ENCODE measurements at places on chromosomes 16 and 17.

DNA sequence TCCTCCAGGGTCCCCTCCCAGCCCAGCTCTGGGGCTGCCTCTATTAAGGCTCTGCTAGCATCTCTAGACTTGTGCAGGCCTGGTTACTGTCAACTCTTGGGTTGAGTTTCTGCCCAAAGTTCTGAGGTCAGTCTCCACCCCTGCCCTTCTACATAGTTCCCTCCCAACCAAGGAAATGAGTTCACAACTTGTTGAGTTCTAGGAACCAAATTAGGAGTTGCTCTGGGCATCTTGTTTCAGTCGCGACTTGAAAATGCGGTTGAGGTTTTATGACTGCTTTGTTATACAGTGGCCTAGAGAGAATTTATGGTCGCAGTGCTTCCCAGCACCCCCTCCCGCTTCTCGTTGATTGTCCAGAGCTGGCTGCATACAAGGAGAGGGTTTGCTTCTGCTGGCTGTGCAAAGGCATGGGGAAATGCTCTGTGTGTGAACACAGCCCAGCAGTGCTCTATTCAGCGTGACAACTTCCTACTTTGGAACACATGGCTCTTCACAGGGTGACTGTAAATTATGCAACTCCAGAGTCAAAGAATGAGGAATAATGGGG lies 20.2 kb downstream of the GNAO1 start:
- DNase-seq: no peak

- DNase-seq: no peak
Observed at GRCh38 chr17:37039269-37039668, 90.5 kb downstream of the AATF start.

- DNase-seq: no peak
Observed at GRCh38 chr17:40460968-40461731, 17.9 kb downstream of the IGFBP4 start.

DNA sequence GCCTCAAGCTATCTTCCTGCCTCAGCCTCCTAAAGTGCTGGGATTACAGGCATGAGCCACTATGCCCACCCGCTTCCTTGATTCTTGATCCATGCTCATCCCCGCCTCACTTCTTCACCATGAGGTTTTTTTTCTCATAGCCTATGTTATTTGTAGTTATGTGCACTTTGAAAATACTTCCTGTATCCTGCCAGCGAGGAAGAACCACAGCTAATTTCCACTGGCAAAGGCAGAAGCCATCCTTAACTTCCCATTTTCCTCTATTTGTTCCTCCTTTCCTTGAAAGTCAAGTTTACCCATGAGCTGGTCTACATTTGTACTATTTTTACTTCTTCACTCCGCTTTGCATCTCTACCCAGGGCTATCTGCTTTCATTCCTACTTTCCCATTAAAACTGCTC lies 189.7 kb upstream of the ZFHX3 start:
- DNase-seq: no peak

GRCh38 chr17:9268546-9268945 lies 247.2 kb downstream of the NTN1 start:
- DNase-seq: no peak

DNA sequence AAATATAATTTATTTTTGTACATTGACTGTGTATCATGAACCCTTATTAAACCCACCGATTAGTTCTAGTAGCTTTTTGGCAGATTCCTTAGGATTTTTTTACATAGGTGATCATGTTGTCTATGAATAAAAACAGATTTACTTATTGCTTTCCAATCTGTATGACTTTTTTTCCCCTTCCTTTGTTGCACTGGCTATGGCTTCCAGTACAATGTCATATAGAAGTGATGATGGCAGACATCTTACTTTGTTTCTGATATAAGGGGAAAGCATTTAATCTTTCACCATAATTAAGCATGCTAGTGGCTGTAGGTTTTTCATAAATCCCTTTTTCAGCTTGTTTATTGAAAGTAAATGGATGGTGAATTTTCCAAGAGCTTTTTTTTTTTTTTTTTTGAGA lies 28.9 kb upstream of the NACA2 start:
- no peak for DNase-seq

- DNase-seq: no peak
Observed at GRCh38 chr16:48184681-48185080, 28.9 kb upstream of the ABCC12 start.

- no peak for DNase-seq
Observed at GRCh38 chr17:9208381-9209105, 187.2 kb downstream of the NTN1 start.

DNA sequence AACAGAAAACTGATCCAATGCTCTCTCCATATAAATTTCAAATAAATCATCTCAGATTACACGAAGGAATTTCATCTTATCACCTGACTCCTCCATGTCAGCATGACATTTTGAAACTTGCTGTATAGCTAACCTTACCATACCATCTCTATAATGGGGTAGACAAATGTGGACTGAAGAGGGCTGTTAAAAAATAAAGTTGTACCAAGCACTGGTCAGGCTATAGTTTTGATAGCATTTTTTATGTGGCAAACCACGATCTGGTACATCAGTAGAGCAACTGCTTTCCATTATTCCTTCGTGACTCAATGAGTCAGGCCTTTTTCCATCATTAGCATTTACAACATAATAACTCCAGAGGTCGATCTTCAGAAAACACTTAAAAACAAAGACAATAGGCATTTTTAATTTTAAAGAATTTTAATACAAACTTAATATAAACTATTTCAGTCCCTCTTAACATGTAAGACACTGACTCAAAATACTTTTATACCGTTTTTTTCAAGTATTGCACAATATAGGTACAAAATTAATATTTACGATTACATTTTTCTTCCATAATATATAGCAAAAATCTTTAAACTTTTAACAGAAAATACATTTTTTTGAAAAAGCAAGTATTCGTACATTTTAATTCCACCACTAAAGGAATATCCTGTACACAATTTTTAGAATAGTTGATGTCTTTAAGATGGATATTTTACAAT lies 4.2 kb downstream of the TOB1 start:
- DNase-seq: no peak

DNA sequence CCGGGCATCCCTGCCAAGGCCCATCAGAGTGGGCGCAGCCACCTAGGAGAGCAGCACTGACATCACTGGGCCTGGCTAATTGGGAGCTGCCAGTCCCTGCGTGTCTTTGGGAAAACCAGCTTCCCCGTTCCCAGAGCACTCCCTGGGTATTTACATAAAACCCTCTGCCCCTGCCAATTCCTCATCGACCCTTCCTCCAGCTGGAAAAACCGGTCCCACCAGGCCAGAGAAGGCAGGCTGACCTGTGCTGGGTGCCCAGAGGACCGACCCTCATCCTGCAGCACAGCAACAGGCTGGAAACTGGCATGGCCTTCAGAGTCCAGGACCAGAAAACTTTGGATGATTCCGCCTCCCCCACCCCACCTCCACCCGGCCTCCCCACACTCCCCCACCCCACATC lies 8.2 kb upstream of the FOXN1 start:
- no peak for DNase-seq

GRCh38 chr16:89522287-89522686 lies 14.1 kb downstream of the SPG7 start:
- DNase-seq: no peak

- no peak for DNase-seq
Observed at GRCh38 chr17:50560931-50561745, 623 bp downstream of the CACNA1G start.

DNA sequence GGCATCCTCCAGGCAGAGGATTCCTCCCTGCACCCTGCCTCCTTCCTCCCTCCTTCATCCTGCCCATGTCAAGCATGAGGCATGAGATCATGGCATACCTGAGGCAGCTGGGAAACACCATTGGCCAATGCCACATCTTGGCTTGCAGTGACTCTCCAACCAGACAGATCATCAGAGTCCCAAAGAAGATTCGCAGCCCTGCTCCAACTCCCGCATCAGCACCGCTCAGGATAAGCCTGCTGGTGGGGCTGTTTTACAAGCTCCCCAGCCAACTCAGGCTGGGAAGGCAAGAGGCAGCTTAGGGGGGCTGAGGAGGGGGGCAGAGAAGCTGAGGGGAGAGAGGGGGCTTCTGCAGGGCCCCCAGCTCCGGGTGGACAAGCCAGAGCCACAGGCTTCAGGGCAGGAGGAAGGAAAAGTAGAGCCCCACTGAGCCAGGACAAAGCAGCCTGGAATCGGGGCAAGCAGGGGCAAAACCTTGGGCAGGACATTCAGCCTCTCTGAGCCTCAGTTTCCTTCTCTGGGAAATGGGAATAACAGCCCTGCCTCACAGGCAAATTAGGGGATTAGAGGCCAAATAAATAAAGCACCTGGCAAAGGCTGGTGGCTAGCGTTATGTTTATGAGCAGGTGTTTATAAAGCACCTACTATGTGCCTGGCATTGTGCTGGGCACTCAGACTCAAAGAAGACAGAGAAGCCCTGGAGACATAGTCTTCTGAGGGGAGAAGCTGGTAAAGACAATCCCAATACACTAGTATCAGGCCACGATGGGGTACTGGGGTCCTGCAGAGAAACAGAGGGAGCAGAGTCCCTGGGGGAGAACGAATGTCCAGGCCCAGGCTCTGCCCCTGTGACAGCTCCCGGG lies 88.1 kb downstream of the GOSR1 start:
- DNase-seq: no peak

GRCh38 chr16:29009050-29009837 lies 24.4 kb downstream of the LAT start:
- no peak for DNase-seq

DNA sequence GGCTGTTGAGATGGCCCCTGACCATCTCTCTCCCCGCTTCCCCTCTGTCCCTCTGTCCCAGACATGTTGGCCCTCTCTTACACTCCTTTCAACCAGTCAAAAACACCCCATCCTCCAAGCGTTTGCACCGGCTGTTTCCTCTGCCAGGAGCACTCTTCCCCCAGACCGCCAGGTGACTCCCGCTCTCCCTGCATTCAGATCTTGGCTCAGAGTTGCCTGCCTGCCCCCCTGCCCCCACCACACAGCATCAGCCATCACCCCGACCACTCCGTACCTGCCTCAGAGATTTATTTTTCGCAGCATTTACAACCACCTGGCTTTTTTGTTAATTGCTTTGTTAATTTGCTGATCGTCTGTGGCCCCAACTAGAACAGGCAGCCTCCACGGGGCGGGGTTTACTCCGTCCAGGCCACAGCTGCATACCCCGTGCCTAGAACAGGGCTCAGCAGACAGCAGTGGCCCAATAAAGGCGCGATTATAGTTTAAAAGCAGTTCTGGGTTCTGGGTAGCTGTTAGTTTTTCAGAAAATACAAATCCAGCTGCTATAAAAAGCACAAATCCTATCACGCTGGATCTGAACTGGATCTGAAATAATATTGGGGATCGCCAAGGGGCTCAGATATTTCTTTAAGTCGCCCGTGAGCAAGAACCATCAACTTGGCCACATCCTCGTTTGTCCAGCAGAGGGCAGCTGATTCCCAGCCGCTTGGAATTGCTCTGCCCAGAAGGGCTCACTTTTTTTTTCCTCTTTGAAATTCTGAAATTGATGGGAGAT lies 173.6 kb downstream of the IRF8 start:
- peak; percentile 52 for DNase-seq

DNA sequence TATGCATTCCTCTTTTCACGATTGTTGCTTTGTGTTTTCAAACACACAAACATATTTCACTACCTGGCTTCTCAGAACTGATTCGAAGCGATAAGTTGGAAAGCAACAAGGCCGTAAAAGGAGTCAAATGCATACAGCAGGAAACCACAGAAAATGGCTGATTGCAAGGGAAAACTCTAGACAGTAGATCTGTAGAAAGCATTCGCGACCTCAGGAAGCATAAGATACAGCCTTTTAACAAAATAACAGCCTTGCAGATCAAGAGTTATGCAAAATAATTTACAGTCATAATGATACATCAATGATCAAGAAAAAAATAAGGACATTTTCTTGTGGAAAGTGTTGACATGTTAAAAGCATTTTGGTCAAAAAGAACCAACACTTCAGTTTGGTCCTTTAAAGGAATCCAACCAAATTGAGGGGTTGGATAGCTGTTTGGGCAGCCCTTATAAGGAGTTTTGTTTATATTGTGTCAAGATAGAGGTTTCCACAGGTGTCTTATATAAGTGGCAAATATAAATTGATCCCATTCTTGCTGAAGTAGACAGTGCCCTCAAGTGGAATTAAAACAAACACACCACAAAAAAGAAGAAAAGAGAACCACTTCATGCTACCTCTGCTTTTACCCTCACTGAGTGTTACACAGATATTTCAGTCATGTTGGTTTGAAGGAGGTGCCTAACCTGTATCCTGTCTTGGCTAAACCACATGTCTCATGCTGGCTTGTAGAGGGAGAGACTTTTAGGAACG lies 5.5 kb downstream of the CYLD start:
- no peak for DNase-seq

- no peak for DNase-seq
Observed at GRCh38 chr16:81530296-81530721, 85.7 kb downstream of the CMIP start.

- DNase-seq: no peak
Observed at GRCh38 chr17:77727037-77727615, 231.4 kb upstream of the TNRC6C start.

- DNase-seq: no peak
Observed at GRCh38 chr16:1078579-1079021, 6.1 kb downstream of the SSTR5 start.

- DNase-seq: peak; percentile 14
Observed at GRCh38 chr17:77326076-77326591, 185.4 kb downstream of the SEC14L1 start.
